ENCODE measurements at places on chromosomes 4 and X.

- DNase-seq, result no peak
Observed at GRCh38 chr4:101244349-101244748, 103.0 kb downstream of the PPP3CA start.

DNA sequence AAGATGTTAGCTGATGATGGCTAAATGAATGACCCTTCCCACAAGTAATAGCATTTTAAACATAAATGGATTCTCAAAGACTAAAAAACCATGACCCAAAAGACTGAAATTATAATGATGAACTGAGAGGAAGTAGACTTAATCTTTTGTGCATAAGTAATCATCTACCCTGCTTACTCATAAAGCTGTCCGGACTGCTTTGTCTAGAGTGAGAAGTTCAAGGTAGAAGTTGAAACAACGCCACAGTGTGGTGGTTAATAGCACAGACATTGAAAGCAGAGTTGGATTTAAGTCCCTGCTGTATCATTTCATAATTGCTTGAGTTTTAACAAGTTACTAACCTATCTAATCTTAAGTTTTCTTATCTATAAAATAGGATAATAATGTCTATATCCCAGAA is 346.6 kb downstream of the CENPC start:
- no peak for DNase-seq

DNA sequence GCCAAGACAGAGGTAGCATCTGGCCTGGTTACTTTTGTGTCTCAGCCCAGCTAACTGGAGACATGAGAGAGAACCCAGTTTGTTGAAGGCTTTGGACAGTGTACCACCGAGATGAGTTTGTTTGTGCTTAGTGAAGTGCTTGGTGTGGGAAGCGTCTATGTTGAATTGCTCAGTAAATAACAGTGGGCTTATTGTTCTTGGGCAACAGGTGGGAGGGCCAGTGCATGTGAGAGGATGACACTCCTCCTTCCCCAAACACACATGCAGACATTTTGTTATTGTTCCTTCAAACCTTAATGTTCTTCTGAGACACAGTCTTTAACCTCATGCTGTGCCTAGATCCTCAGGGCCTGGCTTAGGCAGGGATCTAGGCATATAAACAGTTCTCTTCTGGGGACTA is 39.7 kb downstream of the MSN start:
- no peak for DNase-seq

GRCh38 chr4:136277741-136278140 is 1254.6 kb downstream of the PCDH18 start:
- DNase-seq, result no peak

GRCh38 chr4:169846396-169846795 is 88.7 kb upstream of the HPF1 start:
- DNase-seq, result no peak

DNA sequence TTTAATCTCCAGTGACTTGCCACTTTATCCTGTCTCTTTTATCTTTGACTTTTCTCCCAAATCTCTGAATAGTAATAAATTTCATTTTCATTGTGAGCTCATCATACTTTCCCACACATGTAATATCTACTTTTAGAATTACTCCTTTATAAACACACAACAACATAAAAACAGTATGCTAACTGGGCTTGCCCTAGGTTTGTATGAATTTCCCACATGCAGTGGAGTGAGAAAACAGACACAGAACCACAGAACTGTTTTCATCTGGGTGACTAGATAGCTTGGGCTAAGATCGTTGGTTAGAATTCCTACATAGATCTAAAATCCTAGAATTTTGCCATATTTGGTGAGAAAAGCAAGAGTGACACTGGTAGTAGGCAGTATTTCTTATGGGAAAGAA is 409.5 kb downstream of the SPRY1 start:
- DNase-seq, result no peak

- no peak for DNase-seq
Observed at GRCh38 chr4:7165874-7166201, 26.5 kb upstream of the SORCS2 start.

GRCh38 chr4:85756938-85757337 is 282.0 kb downstream of the ARHGAP24 start:
- DNase-seq, result no peak

DNA sequence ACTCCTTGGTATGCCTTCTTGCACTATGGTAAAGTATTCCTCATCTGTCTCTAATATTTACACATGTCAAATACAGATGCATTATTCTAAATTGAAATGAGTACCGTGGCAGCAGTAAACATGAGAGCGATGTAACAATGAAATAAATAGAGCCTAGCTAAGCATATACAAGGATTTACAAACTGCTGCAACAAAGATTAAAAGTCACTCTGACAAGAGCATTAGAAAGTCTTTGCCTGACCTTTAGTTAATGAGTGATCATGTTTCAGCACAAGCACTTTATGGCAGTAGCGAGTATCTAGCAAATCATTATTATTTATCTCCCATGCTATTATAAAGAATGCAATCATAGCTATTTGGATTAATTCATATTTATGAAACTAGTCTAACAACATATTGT is 547.0 kb upstream of the NDST4 start:
- DNase-seq, result no peak
